ENCODE measurements at places on chromosomes 6 and 20.
A peak's percentile ranks its signal among the peaks of the same experiment; 100 is the strongest.

GRCh38 chr6:159126590-159126989 is 42.6 kb upstream of the FNDC1 start:
- no peak for DNase-seq

GRCh38 chr6:157428427-157429202 is 47.6 kb downstream of the ZDHHC14 start:
- no peak for DNase-seq

DNA sequence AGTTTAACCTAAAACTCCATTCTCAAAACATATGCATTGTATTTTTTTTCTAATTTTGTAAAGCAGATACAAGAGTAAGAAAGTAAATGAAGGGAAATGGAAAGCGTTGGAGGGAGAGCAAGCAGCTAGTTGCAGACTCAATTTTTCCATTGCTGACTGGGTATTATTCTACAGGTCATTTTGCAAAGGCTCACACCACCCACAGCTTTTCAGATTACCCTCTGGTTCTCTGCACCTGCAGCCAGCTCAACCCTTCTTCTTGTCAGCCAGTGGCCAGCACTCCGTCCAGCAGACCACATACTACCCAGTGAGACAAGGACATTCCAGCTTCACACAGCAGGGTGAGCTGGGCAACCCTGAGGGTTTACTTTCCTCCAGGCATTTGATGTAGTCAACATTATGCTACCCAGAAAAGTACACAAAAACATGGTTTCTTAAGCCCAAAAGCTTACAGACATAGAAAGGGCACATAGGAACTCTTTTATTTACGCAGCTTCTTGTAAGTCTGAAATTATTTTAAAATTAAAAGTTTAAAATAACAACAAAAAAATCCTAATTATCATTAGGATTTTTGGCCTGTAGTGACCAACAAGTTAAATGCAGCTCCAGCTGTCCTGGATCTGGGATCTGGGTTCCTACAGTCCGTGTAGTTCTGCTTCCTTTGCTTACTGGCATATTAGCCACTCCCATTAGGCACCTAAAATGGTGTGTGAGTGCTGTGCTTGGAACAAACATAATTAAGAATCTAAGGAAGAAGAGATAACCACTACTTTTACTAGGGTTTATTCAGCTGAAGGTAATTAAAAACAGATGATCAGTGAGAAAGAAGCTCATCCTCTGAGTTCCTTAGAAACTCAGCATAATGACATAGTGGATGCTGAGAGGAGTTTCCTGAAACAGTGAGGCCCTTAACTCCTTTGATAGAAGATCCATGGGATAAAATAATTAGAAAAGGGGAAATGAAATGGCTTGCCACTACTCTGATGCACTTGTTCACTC is 185.3 kb downstream of the PKHD1 start:
- no peak for DNase-seq

- no peak for DNase-seq
Observed at GRCh38 chr6:33567836-33568235, 12.2 kb downstream of the BAK1 start.

DNA sequence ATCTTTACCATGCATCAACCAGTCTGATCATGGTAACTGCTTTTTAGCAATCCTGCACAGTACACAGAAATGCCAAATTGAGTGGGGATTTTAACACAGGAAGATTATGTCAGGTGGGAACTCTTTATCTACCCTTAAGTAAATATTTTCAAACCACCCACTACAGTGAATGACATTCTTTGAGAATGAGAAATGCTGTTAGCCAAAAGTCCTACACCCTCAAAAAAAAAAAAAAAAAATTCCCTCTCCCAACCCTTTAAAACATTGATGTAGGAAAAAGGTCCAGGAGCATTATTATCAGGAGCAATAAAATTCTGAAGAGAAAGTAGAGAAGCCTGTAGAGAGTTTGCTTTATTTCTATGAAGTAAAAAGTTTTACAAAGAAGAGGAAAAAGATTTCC is 307.2 kb upstream of the THEMIS start:
- no peak for DNase-seq

DNA sequence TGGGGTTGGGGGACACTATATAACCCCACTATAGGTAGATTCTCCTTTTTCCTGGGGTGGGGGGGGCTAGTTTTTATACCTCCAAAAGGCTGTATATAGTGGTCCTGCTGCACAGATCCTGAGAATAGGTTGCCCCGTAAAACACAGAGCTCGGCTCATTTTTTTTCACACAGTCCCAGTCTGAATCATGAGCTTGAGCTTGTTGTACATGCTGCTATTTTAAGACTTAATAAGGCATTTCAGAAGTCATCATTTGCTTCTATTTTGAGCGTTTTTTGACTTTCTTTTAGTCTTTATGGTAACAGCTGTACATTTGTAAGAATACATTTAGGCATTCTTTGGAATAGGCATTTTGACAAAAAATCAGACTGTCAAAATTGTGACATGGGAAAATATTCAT is 30.5 kb downstream of the SLC9A8 start:
- DNase-seq = no peak

DNA sequence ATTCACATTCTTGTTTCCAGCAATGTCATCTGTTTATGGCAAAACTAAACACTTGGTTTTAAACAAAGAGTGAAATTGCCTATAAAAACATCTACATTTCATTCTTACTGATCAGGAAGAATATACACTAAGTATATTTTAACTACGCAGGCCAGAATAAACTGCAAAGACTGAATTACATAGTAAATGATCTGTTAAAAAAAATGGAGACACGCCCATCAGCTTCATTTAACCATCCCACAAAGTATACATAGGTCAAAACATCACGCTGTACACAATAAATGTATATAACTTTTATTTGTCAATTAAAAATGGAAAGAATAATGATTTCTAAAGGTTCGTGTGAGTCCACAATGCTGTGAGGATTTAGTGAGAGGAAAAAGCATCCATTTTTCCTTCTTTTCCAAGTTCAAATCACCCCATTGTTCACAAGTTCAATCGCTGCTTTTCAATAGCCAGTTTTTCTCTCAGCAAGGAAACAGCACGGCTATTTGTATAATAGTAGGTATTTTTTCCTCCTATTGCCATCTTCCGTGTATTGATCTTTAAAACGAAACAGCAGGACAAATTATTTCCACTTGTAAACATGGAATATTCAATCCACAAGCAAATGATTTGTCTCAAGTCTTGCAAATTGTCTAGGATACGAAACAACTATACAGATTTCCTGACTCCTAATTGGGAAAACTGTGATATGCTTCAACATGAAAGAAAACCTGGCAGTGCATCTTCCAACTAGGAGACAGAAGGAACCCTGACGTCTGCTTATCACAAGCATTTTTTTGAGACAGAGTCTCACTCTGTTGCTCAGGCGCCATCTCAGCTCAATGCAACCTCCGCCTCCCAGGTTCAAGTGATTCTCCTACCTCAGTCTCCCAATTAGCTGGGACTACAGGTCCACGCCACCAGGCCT is 10.6 kb downstream of the SFT2D1 start:
- DNase-seq = no peak

- DNase-seq = no peak
Observed at GRCh38 chr6:106772270-106773142, 143.1 kb downstream of the QRSL1 start.

- DNase-seq = no peak
Observed at GRCh38 chr20:21103582-21104465, 2.3 kb downstream of the LINC00237 start.

GRCh38 chr6:129510950-129511349 is 199.0 kb downstream of the ARHGAP18 start:
- no peak for DNase-seq

- peak; percentile 11 for DNase-seq
Observed at GRCh38 chr20:46559685-46560440, 9.4 kb upstream of the OCSTAMP start.

DNA sequence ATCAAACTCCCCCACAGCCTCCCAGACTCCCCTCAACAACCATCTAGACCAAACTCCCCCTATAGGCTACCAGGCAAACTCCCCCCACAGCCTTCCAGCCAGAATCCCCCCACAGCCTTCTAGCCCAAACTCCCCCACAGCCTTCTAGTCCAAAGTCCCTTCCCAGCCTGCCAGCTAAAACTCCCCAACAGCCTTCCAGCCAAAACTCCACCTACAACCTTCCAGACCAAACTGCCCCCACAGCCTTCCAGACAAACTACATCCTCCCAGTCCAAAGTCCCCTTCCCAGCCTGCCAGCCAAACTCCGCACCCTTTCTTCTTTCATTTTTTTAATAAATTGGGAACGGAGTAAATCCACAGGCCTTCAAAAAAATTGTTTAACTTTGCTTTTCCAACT is 37.4 kb upstream of the SYNDIG1 start:
- DNase-seq = no peak

- no peak for DNase-seq
Observed at GRCh38 chr6:41090841-41091761, 18.3 kb downstream of the NFYA start.

DNA sequence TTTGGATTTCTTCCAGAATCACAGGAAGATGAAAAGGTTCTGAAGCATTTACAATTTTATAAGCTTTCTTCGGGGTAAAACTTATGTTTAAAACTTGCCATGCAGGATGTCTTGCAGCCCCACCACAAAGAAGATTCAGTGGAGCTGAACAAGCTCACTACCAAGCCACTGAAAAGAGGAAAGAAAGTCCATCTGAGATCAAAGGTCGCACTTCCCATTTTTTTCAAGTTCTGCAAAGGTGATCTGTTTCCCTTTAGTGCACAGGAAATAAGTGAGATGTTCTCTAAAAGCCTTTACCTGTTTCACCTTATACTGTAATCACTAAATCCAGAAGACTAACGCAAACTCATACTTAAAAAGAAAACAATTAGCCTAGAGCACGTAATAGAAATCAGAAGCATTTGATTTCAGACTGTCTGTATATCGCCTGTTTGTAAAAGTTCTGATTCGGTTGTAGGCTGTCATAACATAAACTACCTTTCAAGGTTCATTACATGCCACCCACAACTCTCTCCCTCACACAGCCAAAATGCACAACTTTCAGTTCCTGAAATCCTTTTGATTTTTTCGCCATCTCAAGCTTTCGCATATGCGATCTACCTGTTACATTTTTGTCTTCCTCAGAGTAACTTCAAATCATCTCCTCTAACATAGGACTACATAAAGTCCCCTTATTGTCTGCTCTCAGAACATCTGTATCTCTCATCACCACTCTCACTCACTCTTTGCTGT is 1.8 kb downstream of the ECHDC1 start:
- no peak for DNase-seq

- no peak for DNase-seq
Observed at GRCh38 chr6:52595796-52596130, 18.9 kb upstream of the TRAM2 start.

GRCh38 chr6:31580807-31581433 is 1.3 kb downstream of the LTB start:
- peak; percentile 11 for DNase-seq

GRCh38 chr20:32325706-32326503 is 32.2 kb upstream of the ASXL1 start:
- DNase-seq = no peak

GRCh38 chr20:33894798-33895197 is 83.7 kb downstream of the CHMP4B start:
- DNase-seq = no peak

DNA sequence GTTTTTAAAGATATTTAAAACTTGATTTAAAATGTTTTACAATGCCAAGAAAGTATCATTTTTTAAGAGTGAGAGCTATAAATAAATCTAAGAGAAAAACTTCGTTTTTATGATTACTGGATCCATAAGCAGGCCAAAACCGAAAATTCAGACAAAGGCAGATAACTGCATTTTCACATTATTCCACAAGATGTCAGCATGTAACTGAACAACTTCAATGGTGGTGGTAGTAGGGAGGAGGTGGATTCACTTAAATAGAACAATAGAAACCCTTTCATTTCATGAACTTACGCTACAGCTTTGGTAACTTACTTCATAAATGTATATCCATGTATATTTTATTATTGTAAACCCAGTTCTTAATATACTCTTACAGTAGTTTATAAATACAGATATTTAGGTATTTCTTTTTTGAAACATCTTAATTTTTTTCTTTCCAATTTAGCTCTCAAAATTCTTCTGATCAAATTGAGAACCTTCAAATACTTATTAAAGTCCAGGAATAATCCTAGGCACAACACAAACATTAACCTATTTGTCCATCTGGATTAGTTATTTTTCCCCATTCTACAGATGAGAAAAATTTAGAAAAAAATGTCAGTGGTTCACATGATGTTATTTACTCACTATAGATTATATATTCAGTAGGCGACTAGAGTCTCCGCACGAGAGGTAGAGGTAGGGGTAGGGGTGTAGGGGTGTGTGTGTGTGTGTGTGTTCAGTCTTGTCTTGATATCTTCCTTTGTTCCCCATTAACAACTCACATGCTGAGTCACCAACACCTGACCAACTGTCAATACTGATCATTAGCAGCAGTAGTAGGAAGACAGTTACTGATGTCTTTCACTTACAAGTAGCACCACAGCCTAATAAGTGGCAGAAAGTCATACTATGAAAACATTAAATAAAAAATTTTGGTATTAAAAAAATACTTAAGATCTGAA is 111.5 kb downstream of the ARHGAP18 start:
- peak; percentile 11 for DNase-seq

DNA sequence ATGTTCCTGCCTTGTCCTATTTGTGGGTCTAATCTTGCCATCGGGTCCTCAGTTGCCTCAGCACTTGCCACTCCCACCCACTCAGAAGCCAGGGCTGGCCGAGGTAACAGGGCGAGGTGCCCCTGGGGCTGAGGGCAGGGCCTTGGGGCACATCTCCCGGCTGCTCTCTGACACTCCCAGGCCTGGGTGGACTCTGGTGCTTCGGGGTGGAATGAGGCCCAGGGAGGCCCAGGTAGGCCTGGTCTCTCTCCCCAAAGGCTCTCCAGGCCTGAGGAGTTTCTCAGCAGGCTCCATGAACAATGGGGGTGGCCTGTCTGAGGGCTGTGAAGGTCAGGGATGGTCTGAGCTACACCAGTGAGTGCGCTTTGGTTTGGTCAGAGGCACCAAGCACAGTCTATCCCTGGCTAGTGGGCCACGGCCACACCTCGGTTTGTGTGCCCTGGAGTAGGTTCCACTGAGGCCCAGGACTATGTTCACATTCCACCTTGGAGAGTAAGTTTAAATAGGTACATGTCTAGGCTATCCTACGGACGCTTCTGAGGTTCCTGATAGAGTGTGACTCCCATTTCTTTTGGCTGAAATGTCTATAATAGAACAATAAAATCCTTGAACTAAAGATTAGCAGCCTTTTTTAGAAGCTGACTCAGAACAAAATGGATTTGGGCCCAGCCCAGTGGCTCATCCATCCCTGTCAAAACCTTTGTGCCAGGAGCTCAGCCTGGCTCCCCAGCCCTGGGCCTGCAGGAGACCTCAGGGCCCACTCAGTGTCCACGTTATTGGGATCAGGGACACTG is 78.8 kb downstream of the SLC24A3 start:
- no peak for DNase-seq

GRCh38 chr20:56433880-56434255 is 21.8 kb downstream of the CASS4 start:
- DNase-seq = no peak

- DNase-seq = no peak
Observed at GRCh38 chr6:168915242-168915641, 338.4 kb downstream of the THBS2 start.

Measured in NCI-H2107 (cell line).